ENCODE measurements at places on chromosomes 16 and 17.

- no peak for DNase-seq
Observed at GRCh38 chr17:30503558-30503957, 26.4 kb downstream of the GOSR1 start.

GRCh38 chr17:80422981-80423380 is 8.0 kb downstream of the ENDOV start:
- peak; percentile 62 for DNase-seq

- DNase-seq: no peak
Observed at GRCh38 chr17:83080858-83081683, 1.7 kb downstream of the METRNL start.

- no peak for DNase-seq
Observed at GRCh38 chr16:12329246-12329995, 352.9 kb downstream of the SNX29 start.

All from chondrocyte (in vitro differentiated cells).